ENCODE measurements at places on chromosomes 16 and 17.

- DNase-seq = no peak
Measured at GRCh38 chr16:27335349-27336053, 21.7 kb downstream of the IL4R start.

GRCh38 chr16:72025404-72026114 is 17.0 kb downstream of the DHODH start:
- no peak for DNase-seq

GRCh38 chr17:2323629-2324314 is 12.5 kb downstream of the TSR1 start:
- DNase-seq = no peak

- DNase-seq = no peak
Measured at GRCh38 chr16:72068930-72069329, 5.9 kb downstream of the HPR start.

DNA sequence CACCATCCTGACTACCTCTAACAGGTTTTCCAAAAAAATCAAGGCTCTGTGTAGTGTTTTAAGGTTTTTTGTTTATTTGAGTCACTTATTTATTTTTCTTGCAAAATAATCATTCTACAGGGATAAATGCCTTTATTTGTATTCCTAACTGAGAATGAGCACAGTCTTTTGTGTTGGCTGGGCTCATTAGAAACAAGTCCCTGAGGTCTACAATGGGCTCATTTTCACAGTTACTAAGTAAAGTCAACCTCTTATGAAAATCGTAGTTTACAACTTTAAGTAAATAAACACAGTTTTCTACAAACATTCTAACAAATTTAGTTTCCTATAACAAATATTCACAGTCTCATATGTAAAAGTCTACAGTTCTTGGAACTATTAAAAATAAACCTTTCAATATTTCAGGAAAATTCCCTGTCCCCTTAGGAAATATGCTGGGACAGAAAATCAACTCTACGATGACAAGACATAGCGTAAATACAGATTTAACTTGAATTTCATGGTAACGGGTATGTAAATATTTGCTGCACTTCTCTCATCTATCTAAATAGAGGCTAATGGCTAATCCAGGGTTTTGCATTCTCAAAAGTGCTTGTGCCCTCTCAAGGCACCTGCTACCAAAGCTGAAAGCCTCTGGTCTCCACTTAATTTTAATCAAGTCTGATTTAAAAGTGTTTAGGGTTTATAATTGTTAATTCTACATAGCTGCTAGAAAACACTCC is 31.5 kb upstream of the CDH5 start:
- no peak for DNase-seq

- no peak for DNase-seq
Measured at GRCh38 chr17:75722076-75722475, 817 bp downstream of the ITGB4 start.

DNA sequence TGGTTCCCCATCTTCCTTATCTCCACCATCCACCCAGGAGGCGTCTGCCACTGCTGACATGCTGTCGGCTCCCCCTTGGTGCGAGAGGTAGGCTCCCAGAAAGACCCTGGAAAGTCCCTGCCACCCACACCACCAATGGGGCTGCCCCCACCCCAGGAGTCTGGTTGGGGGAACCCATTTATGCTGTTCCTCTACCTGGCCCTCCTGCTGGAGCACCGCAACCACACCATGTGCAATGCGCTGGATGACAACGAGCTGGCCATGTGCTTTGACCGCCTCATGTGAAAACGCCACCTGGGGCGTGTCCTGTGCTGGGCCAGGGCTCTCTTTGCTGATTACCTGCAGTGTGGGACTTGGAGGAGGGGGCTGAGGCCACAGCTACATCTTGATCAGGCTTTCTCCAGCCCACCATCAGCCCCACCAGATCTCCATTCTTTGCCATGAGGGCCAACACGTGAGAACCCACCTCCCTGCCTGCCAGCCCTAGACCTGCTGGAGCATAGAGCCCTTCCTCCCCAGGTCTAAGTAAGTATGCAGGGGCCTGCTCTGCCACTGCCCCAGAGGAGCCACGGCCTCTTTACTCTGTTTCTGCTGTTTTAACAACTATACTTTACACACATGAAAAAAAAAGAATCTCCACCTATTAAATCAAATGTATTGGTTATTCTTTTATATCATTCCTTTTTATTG is 7.9 kb upstream of the ALDH3A1 start:
- DNase-seq = no peak

GRCh38 chr17:8707332-8708024 is 37.2 kb downstream of the CCDC42 start:
- DNase-seq = no peak

GRCh38 chr16:29665294-29666077 is 2.4 kb downstream of the SPN start:
- DNase-seq = no peak

DNA sequence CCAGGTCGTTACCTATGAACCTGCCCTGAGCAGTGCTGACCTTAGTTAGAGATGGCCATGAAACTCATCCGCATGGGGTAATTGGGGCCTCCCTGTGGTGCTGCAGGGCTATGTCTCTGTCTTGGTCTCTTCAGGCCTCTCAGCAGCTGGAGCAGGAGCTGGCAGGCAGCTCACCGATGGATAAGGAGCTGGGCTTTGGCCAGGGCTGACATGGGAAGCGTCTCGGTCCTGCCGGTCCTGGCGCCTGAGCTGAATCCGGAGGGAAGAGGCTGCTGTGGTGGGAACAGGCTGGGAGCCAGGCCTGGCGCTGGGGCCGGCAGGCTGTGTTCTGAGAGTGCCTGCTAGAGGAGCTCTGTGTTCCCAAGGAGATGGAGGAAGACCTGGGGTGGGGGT is 10.1 kb downstream of the IL32 start:
- no peak for DNase-seq

DNA sequence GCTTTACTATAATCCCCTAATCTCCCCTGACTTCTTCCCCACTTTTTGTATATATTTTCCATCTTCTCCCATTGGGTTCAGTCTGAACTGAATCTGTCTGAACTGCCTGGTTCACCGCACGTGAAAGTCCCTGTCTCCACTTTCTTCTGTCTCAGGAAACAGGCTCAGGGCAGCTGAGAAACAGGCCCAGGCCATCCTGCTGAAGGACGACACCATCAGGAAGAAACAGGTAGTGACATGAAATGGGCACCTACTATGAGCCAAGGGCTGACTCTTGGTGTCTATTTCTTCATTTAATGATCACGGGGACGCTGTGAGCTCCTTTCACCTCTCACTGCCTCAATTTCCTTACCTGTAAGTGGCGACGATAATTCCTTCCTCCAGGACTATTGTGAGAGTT is 90.5 kb upstream of the HSBP1 start:
- no peak for DNase-seq

DNA sequence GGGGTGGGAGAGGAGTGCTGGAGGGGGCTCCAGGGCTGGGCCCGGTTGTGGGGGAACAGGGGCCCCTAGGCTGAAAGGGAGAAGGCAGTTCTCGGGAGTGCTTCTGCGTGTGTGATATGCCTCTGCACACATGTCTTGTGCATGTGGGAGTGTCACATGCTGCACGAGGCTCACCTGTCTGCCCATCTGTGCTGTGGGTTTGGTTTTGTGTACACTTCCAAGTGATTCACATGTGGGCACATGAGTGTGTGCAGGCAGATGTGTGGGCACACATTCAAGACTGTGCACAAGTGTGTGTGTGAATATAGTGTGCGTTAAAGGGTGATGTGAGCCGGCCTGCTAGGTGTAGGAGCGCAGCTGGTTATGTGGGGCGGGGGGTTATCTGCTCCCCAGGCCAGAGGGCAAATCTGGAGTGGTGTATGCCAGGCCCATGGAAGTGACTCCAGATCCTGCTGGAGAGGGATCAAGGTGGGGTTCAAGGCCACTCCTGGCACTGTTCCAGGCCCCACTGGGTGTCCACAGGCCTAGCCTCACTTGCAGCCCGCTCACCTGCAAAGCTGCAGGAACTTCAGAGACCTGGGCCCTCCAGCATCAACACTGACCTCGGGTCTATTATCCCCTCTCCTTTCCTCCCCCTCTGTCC is 3.8 kb upstream of the BAHCC1 start:
- DNase-seq = no peak

DNA sequence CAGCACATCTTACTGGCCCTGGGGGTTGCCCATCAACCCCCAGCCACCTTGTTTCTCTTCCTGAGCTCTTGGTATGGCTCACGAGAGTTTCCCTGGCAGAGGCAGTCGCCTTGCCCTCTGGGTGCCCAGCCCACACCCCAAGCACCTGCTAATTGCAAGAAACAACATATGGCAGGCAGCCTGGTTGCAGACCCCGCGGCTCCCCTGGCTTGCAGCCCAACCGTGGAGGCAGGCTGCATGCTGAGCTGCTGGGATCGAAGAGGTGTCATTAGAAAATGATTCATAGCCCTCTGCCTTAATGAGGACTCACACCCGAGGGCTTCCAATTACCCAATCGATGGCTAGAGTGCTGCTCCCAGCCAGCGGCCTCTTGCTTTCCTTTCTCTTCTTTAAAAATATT is 115.7 kb downstream of the TMEM114 start:
- DNase-seq = no peak

- DNase-seq = no peak
Measured at GRCh38 chr17:55434721-55435120, 13.1 kb upstream of the MMD start.

- DNase-seq = no peak
Measured at GRCh38 chr16:69298261-69298660, 12.9 kb upstream of the VPS4A start.

- no peak for DNase-seq
Measured at GRCh38 chr16:54208237-54208636, 78.3 kb downstream of the IRX3 start.

DNA sequence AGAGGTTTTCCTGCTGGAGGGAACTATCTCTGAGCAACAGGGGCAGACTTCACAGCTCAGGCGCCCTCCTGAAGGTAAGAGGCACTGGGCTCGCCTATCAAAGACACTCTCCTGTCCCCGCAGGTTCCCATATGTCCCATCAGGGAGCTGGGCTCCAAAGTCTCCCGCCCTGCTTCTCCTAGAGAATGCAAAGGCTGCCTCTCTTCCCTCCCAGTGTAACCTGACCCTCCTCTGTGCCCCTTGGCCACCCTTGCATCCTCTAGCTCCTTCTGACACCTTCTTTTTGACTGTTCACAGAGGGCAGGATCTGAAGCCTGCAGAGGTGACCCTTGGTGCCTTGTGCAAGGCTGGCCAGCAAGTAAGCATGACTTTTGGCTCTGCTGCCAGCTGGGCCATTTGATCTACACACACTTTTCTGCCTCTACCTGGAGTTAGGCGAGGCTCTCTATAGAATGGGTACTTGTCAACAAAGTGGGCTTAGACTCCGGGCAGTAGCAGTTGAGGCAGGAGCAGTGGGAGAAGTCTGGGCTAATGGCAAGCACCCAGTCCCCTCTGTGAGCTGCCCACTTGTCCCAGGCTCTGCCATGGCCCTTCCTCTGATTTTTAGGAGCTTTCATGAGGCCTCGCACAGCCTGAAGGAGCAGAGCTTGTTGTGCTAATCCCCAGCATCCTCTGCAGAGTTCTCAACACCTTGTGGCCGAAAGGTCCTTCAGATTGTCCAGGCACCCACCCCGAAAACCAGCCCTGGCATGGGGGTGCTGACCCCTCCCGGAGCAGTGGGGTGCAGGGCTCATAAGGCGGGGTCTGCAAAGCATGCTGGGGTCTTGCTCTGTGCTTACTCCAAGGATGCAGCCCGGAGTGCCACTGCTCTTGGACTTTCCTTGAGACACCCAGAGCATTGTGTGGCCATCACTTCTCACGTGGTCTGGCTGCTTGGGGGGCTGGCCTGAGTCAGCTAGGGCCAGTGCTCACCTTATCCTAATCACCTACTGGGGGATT is 122.9 kb downstream of the METRNL start:
- no peak for DNase-seq

Measured in RWPE1 (cell line).